ENCODE measurements at places on chromosomes 1 and 21.
A peak's percentile ranks its signal among the peaks of the same experiment; 100 is the strongest.

DNA sequence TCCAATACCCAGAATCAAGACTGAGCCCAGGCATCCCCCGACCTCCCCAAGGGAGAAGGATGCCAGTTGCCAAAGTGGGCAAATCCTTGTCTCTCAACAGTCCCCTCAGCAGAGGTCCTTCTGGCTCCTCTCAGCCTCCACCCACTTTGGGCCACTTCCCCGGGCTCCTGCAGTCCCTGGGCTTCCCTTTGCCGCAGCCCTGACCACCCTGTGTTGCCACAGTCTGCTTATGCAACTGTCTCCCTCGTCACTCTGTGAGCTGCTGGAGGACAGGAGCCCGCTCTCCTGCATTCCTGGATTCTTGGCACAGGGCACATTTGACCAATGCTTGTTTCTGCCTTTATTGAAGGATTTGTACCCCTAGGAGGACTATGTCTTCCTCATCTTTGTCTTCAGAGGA is 2.9 kb upstream of the LRP8 start:
- DNase-seq: peak; percentile 42

- DNase-seq: no peak
Measured at GRCh38 chr21:16908077-16908476, 604.8 kb upstream of the CXADR start.

GRCh38 chr1:185427264-185427663 is 110.2 kb upstream of the IVNS1ABP start:
- DNase-seq: no peak

DNA sequence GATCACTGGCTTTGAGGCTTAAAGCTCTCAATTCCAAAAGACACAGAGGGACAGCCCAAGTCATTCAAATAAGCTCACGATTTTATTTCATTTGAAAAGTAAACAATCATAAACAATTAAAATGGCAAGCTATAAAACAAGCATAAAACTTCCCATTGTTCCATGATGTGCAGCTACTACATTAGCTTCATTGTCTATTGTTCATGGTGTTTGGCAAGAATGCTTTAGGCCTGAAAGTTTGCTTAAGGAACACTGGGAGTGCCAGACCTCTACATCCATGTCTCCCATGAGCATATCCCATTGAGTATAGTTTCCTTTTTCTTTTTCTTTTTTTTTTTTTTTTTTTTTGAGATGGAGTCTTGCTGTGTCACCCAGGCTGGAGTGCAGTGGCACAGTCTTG is 286.1 kb upstream of the ESRRG start:
- no peak for DNase-seq

All from activated CD8-positive, alpha-beta memory T cell treated with anti-CD3 and anti-CD28 coated beads for 24 hours (primary cell).